Thoracic aorta (tissue), 2 donors: ENCODE measurements at places on chromosomes 3 and 15. TPM values are rescaled to one million over a fixed set of nuclear protein-coding genes. Genes with fewer than 3 reads are reported as not detected.

GRCh38 chr3:102038477-102039142, 189.3 kb downstream of the NFKBIZ start:
- DNase-seq: no peak

DNA sequence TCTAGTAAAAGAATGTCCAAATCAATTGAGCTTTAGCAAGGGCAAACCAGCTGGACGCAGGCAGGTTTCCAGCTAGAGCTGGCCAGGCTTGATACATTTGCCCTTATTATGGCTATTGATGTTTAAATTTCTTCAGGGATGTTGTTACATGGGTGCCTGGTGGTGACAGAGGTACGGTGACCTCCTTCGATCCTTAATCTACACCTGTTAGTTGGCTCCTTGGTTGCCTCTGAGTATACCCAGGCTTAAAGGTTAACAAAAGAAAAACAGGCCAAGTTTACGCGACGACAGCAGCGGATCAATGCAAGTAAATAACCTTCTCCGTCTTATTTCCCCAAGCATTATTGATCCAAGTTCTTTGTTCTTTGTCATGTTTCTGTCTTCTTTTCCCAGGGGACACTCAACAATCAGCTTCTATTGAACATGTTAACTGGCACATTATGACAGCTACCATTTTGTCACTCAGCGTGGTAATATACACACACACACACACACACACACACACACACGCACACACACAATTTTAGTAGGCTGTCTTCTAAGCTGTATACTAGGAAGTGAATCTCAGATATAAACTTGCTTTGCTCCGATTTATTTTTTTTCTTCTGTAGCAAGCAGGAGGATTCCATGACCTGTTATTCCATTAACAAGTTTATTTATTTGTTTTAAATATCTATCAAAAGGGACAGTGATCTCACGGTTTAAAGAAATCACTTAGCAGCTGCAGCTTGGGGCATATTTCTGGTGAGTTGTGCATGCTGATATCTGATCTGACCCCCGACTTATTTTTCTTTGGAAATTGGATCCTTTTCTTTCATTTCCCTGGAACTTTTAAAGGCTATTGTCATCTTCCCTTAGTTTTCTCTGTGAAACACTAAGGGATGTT, 844.7 kb downstream of the MCTP2 start:
- no peak for DNase-seq

DNA sequence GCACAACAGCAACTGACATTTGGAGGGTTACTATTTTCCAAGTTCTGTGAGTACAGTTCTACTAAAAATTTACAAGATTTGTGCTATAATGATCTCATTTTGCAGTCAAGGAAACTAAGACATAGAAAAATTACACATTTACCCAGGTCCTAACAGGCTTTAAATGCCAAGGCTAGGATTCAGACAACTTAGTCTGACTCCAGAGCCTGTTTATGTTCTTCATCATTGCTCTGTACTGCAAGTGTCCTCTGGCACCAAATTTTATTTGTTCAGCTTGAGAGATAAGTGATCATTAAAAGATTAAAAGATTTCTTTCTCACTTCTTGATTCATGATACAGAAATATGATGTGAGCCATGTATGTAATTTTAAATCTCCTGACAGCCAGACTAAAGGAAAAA, 290.8 kb downstream of the UBE2E2 start:
- no peak for DNase-seq

GRCh38 chr3:141901914-141902313, 25.5 kb downstream of the ATP1B3 start:
- DNase-seq: no peak

Gene ACSBG1
- not detected for total RNA-seq
